CD4-positive, alpha-beta T cell (primary cell): ENCODE measurements at places on chromosomes 5 and 9.
A peak's percentile ranks its signal among the peaks of the same experiment; 100 is the strongest.

DNA sequence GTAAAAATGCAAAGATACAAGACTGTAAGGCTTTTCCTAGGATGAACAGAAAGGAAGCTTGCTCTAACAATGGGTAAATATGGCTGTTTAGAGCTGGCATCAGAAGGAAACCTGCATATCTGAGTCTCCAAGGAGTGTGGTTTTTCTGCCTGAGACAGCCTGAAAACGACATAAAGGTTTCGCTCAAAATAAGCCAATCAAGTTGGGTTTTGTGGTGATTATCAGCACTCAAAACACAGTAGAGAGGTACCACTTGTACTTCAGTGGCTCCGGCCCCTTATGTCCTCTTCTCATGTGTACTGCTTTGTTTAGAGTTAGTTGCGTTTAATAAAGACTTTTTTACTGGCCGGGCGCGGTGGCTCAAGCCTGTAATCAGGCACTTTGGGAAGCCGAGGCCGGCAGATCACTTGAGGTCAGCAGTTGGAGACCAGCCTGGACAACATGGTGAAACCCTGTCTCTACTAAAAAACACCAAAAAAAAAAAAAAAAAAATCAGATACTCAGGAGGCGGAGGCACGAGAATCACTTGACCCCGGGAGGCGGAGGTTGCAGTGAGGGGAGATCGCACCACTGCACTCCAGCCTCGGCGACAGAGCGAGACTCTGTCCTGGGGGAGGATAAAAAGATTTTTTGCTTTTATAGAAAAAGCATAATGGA, 39.4 kb downstream of the KLF9 start:
- no peaks in the 10 kb centered on the region for H3K27me3 ChIP-seq
- DNase-seq: no peak
- no peak overlapping the region for H3K4me3 ChIP-seq
- H3K27ac ChIP-seq: no peak overlapping the region
- H3K4me1 ChIP-seq: no peaks in the 10 kb centered on the region

GRCh38 chr5:162995568-162995967, 441.8 kb upstream of the CCNG1 start:
- no peak for DNase-seq
- H3K27ac ChIP-seq: no peak overlapping the region
- no peaks in the 10 kb centered on the region for H3K27me3 ChIP-seq
- H3K4me3 ChIP-seq: no peak overlapping the region

GRCh38 chr5:141559461-141559860, 59.3 kb downstream of the DIAPH1 start:
- no peaks in the 10 kb centered on the region for H3K27me3 ChIP-seq
- no peak overlapping the region for H3K4me3 ChIP-seq
- no peak overlapping the region for H3K27ac ChIP-seq
- no peak for DNase-seq

- H3K36me3 ChIP-seq: no peaks in the 10 kb centered on the region
- H3K27ac ChIP-seq: no peak overlapping the region
- DNase-seq: no peak
- H3K27me3 ChIP-seq: peaks cover 2% of the 10 kb centered on the region
- H3K4me3 ChIP-seq: no peak overlapping the region
- H3K4me1 ChIP-seq: no peaks in the 10 kb centered on the region
These were observed 206.2 kb downstream of the TTLL11 start for GRCh38 chr9:121886759-121887485.

DNA sequence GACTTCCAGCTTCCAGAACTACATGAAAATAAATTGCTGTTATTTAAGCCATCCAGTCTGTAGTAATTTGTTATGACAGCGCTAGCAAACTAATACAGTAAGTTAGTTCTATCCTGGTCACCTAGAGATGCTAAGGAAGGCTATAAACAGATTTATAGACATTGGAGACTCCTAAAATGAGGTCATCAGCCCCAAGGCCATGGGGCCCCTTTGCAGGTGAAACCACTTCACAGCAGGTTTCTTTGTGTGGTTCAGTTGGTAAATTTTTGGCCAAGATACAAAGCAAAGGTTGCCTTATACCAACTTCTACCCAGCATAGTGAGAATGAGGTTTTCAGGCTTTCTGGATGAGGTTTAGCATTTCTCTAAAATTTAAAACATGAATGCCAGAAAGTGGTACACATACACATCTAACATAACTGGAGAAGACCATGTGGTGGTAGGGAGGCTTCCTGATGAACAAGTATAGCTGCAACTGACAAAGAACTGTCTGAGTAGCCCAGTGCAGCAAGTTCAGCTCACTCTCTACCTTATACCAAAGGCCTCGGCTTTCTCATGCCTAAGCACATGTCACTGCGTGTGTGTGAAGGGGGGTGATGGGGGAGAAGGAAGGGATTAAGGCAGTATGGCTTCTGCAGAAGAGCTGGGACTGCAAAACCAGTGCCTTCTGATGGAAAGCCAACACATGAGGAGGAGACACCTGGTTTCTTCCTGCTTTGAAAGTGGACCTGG, 264.6 kb upstream of the TAS2R1 start:
- H3K27ac ChIP-seq: no peak overlapping the region
- H3K4me1 ChIP-seq: no peaks in the 10 kb centered on the region
- no peak overlapping the region for H3K4me3 ChIP-seq
- H3K36me3 ChIP-seq: no peaks in the 10 kb centered on the region
- DNase-seq: no peak

DNA sequence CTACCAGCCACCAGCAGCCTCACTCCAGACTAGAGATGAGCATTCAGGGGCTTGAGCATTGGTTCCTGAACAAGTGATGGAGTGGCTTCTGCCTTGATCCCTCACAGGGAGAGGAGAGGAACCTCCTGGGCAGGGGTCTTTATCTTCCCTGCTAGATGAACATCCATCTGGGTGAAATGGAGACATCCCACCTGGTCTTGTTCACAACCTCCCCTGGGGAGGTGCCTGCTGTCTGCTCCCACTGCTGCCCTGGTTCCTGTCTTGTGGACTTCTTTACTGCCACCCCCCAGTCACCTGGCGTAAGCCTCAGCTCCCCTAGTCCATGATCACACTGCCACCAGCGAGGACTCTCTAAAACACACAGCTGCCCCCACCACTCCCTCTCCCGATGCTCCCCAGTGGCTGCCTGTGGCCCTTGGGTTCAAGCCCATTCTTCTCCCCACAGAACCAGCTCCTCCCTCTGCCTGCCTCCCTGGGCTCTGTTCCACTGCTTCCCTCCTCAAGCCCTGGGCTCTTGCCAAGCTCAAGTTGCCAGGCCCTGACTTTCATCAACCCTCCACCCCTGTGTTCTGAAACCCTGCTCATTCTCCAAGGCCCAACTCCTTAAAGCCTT, 51.5 kb downstream of the COL15A1 start:
- no peak overlapping the region for H3K27ac ChIP-seq
- H3K27me3 ChIP-seq: no peaks in the 10 kb centered on the region
- DNase-seq: no peak
- peaks cover 12% of the 10 kb centered on the region for H3K4me1 ChIP-seq
- H3K4me3 ChIP-seq: no peak overlapping the region

DNA sequence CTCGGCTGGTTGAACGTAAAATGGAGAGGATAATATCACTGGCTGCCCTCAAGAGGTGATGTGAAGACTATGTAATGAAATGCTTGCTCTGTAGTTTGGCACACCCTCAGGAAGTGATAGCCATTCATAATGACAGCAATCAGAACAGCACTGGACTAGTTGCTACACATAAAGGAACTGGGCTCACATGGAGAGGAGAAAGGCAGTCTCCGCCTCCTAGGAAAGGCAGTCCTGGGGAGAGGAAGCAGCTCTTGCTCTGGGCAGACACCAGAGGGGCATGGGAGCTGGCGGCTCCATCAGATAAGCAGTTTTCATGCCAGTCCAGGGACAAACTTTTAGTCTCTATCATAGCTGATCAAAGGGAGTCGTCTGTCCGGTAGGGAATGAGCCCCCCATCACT, 46.9 kb downstream of the ARHGEF37 start:
- H3K36me3 ChIP-seq: no peaks in the 10 kb centered on the region
- no peak for DNase-seq
- H3K4me1 ChIP-seq: no peaks in the 10 kb centered on the region
- no peak overlapping the region for H3K4me3 ChIP-seq
- H3K27me3 ChIP-seq: no peaks in the 10 kb centered on the region

- no peaks in the 10 kb centered on the region for H3K27me3 ChIP-seq
- H3K4me1 ChIP-seq: no peaks in the 10 kb centered on the region
- no peak for DNase-seq
- H3K27ac ChIP-seq: no peak overlapping the region
- H3K36me3 ChIP-seq: no peaks in the 10 kb centered on the region
These were observed 48.1 kb downstream of the SPATA31C2 start for GRCh38 chr9:88090151-88090581.

- no peak overlapping the region for H3K27ac ChIP-seq
- no peaks in the 10 kb centered on the region for H3K36me3 ChIP-seq
- H3K4me1 ChIP-seq: no peaks in the 10 kb centered on the region
- H3K27me3 ChIP-seq: no peaks in the 10 kb centered on the region
These were observed 94.6 kb upstream of the KLF4 start for GRCh38 chr9:107584186-107584585.

DNA sequence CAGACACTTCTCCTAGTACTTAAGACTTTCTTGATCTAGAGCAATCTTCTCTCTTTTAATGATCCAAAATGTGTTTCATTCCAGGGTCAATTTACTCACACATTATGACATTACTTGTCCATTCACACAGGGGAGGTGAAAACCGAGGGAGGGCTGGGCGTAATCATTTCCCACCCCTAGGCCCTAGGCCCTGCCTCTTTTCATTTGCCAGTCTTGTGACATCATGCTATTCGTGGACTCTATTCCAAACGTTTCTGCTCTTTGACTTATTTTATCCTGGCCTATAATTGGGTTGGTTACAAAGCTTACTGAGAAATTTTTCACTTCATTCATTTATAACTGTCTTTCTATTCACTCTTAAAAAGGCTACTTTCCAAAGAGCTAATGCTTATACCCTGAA, 2.4 kb downstream of the DCAF12 start:
- H3K36me3 ChIP-seq: peaks cover 26% of the 10 kb centered on the region
- H3K27me3 ChIP-seq: no peaks in the 10 kb centered on the region
- no peak overlapping the region for H3K4me3 ChIP-seq
- peak overlapping the region; percentile 52 for H3K27ac ChIP-seq

DNA sequence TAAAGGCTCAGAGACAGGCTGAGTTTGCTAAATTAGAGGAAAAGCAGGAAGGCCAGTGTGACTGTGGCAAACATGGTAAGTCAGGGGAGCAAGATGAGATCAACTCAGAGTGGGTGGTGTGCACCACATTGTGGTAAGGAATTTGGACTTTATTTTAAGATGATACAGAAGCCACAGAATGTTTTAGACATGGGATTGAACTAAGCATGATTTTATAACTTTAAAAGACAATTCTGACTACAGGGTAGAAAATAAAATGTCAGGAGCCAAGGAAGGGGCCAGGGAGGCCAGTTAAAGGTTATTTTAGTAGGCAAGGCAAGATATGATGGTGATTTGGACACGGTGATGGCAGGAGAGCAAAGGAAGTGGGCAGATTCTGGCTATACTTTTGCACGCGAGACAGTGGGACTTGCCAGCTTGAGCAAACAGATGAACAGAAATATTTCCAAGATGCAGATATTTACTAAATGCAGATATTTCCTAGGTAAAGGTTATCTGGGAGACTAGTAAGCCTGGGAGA, 53.9 kb downstream of the TSSK1B start:
- H3K27me3 ChIP-seq: peaks cover 4% of the 10 kb centered on the region
- H3K4me1 ChIP-seq: peaks cover 11% of the 10 kb centered on the region
- no peak for DNase-seq
- no peak overlapping the region for H3K27ac ChIP-seq

- no peaks in the 10 kb centered on the region for H3K36me3 ChIP-seq
- H3K27ac ChIP-seq: no peak overlapping the region
- no peaks in the 10 kb centered on the region for H3K4me1 ChIP-seq
These were observed 415.0 kb downstream of the NFIB start for GRCh38 chr9:13898957-13899356.

DNA sequence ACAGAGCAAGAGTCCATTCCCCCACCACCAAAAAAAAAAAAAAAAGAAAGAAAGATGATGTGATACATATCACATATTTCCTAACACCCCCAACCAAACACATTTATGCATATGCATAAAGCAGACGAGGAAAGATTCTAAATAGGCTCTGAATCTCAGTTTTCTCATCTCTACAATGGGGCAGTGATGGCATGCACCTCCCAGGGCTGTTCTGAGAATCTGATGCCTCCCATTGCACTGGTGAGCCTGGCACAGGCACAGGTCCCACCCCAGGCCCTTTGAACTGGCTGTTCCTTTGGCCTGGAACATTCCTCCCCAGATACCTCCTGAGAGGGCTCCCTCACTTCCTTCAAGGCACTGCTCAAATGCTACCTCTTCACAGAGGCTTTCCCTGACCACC, 116.5 kb downstream of the C9orf50 start:
- no peaks in the 10 kb centered on the region for H3K4me1 ChIP-seq
- no peaks in the 10 kb centered on the region for H3K27me3 ChIP-seq
- H3K4me3 ChIP-seq: no peak overlapping the region
- no peak for DNase-seq
- H3K27ac ChIP-seq: no peak overlapping the region
- peaks cover 5% of the 10 kb centered on the region for H3K36me3 ChIP-seq

DNA sequence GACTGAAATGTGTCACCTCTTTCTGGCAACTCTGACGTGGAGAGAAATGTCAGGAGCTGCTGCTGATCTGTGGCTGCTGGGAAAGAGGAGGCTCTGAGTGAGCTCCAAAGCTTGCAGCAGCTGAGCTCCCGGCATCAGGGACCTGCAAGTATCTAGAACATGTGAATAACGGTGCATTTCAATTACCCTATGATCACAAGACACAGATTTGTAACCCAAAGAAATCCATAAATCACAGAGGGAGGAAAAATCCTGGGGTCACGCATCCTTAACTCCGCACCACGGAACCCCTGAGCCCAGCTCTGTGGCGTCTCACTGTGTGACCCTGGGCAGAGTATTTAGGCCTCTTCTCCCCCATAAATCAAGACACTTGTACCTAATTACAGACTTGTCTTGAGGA, 139.8 kb downstream of the IRX2 start:
- no peak for DNase-seq
- H3K4me3 ChIP-seq: no peak overlapping the region
- H3K27me3 ChIP-seq: no peaks in the 10 kb centered on the region

GRCh38 chr9:79799691-79800335, 228.0 kb downstream of the TLE4 start:
- no peaks in the 10 kb centered on the region for H3K36me3 ChIP-seq
- DNase-seq: no peak
- no peaks in the 10 kb centered on the region for H3K4me1 ChIP-seq

DNA sequence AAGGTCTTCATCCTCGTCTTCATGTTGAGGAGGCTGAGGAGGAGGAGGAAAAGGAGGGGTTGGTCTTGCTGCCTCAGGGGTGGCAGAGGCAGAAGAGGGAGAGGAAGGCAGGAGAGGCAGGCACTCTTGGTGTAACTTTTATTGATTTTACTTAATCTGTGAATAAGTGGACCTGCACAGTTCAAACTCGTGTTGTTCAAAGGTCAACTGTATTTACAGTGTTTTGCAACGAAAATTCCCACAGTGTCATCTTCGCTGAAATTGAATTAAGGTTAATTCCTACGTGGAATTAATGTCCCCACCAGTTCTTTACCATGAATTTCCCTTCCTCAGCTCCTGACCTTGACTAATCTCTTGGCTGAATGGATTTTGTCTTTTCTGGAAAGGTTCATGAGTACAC, 21.2 kb upstream of the ENHO start:
- no peak overlapping the region for H3K4me3 ChIP-seq
- H3K27me3 ChIP-seq: no peaks in the 10 kb centered on the region
- H3K27ac ChIP-seq: no peak overlapping the region
- no peak for DNase-seq
- no peaks in the 10 kb centered on the region for H3K36me3 ChIP-seq

- H3K27me3 ChIP-seq: no peaks in the 10 kb centered on the region
- no peak overlapping the region for H3K27ac ChIP-seq
- DNase-seq: no peak
- H3K36me3 ChIP-seq: no peaks in the 10 kb centered on the region
- H3K4me1 ChIP-seq: peaks cover 2% of the 10 kb centered on the region
- H3K4me3 ChIP-seq: no peak overlapping the region
These were observed 19.7 kb downstream of the CYSTM1 start for GRCh38 chr5:140194662-140195061.
